ENCODE measurements at places on chromosomes 13 and 19.

DNA sequence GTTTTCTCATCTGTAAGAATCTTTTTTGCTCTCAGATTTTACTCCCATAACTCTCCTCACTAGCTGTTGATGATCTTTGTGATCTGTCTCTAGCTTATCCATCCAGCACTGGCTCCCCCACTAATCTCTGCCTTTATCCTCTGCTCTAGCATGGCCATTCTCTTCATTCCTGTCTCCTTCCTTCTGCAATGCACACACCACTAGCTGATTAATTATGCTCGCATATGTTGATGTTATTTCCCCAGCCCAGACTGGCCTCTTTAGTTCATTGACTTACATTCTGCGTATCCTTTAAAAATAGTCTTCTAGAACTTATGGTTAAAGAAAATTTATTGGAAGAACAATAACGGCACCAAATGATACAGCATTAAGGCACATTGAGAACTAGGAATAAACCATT, 52.5 kb downstream of the DGKH start:
- DNase-seq = peak; percentile 34

DNA sequence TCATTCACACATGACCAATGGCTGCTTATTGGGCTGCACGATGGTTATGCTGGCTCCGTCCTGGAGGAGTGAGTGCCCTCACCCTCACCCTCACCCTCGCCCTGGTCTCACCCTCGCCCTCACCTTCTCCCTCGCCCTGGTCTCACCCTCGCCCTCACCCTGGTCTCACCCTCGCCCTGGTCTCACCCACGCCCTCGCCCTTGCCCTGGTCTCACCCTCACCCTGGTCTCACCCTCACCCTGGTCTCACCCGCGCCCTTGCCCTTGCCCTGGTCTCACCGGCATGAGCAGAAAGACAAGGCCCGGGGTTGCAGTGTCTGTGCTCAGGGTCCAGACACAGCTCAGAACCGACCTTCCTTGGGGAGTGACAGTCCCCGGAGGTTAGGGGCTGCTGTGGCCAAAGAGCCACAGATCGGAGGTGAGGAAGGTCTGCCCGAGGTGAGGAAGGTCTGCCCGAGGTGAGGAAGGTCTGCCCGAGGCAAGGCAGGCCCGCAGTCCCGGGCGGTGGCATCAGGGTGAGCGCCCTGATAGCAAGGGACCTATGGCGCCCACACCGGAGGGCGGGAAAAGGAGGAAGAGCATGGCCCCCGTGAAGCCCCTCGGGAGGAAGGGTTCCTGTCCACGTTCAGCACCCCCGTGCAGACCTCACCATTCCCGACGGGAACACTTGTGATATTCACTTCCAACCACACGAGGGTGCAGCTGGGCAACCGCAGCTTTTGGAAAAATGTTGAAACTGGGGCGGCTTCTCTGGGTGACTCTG, 65.6 kb downstream of the MCF2L start:
- DNase-seq = peak; percentile 52

DNA sequence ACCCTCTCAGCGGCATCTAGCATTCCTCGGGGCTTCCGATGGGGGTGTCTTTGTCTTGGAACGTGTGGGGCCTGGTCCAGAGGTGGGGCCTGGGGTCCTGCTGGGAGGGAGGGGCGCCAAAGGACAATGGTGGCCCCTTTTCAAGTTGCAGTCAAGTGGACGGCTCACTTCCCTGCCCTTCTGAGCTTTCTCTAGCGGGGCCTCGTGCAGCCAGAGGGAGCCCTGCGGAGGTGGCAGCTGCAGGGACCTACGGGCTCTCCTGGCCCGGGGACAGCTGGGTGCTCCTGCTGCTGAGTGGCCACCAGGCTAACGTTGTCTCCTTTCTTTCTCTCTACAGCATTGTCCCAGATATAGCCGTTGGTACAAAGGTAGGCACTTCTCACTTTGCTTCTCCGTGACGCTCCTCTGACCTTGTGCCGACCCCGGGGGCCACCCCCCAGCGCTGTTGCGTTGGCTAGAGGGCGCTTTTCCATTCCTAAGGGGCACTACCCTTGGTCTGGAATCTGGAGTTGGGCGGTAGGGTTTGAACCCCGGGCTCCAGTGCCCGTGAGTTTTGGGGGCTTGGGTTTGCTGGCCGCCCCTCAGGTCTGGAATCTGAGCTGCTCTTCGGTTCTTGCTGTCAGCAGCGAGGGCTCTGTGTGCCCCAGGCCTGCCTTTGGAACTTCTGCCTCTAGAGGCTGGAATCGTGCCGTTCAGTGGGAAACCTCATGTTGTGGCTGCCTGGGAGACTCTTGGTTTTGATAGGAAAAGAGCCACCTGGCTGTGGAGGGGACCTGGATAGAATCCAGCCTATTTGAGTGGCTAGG, 2.0 kb downstream of the PTBP1 start:
- DNase-seq = no peak

DNA sequence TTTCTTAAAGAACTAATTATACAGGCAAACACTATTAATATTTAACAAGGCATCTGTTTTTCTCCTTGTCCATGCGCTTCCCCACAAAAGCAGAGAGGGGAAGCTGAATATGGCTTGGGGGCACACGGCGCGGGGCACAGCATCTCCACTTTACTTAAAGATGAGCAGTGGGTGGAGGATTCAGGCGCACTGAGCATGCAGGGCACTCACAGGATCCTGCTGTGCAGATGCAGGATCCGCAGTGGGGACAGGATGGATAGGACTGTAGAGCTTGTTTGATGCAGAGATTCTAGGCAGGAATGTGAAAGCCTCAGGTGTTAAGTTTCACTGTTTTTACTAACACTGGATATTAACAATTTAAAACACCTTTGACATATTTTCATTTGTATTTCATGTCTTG, 43.3 kb downstream of the ATP11A start:
- DNase-seq = no peak

DNA sequence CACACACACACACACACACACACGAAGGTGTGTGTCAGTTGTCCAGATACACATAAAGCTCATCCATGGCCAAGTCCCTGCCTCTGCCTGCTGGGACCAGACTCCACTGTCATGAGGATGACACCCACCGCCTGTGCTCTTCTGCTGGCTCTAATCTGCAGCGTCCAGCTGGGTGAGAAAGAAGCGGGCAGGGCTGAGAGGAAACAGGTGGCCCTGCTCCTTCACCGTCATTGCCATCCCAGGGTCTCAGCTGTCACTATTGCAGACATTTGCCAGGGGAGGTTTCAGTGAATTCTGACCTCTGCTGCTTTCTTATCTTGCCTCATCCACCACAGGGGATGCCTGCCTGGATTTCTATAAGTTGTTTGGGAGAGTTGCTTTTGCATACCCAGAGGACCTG, 31.4 kb downstream of the SCGB2B2 start:
- DNase-seq = no peak

DNA sequence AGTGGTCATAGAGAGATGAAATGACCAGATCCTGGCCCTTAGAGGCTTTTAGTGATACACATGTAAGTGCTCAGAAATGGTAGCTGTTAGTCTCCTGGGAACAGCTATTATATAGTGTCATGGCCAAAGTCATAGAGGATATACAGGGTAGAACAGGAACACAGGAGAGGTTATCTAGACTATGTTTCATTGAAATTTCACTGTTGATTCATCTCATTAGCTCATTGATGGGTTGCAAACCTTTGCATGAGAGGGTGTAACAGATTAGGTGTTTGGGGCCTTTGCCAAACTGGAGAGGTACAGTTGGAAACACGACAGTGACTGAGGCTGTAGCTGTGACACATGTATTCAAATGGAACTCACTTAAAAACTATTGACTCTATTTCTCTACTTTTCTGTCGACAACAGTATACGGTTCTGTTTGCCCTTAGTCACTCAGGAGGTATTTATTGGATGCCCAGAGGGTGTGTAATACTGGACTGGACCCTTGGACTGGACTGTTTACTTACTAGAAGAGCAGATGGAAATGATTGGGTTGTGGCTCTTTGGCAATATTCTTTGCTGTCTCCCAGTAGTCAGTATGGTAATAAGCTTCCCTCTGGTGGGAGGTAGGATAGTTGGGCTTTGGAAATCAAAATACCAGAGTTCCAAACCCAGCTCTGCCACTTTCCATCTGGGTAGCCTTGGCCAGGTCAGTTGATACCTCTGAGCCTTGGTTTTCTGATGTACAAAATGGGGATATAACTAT, 29.8 kb downstream of the ARHGAP35 start:
- no peak for DNase-seq

DNA sequence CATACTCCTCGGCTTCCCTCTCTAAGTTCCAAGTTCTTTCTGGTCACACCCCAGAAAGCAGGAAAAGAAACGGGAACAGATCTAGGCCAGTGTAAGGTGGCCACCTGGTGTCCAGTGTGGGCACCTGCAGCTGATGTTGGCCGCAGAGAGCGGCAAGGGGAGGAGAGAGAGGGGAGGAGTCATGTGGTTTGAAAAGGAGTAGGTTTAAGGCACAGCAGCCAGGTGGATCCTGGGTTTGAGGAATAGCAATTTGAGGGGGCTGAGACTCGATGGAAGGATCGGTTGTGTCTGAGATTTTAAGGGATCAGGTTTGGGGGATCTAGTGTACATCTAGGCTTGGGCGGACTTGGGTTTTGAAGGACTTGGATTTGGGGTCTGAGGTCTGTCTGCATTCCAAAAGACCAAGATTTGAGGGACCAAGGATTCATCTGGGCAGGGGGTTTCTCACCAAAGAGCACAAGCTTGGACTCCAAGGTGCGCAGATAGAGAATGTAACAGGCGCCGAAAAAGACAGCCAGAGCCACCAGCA, 1.2 kb downstream of the RABAC1 start:
- peak; percentile 79 for DNase-seq

- no peak for DNase-seq
Observed at GRCh38 chr19:33677745-33678426, 56.1 kb downstream of the CHST8 start.

- peak; percentile 59 for DNase-seq
Observed at GRCh38 chr13:109256866-109257760, 529.3 kb downstream of the IRS2 start.

DNA sequence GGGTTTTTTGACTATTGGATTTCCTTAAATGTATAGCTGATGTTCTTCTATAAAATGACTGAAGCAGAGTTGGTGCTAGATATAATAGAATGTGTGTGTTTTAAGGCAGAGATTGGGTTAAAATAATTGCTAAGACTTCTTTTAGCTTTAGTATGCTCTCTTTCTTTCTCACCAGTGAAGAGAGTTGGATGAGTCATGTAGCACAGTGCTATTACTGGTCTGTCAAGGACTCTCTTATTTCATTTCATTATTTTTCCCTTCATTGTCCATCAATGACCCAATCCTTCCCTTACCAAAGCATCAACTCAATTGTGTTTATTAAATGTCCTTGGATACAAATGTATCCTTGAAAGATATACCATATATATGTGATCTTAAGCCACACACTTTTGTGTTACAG, 268.9 kb downstream of the IRS2 start:
- no peak for DNase-seq

- no peak for DNase-seq
Observed at GRCh38 chr19:11448923-11449554, 13.6 kb downstream of the PRKCSH start.

DNA sequence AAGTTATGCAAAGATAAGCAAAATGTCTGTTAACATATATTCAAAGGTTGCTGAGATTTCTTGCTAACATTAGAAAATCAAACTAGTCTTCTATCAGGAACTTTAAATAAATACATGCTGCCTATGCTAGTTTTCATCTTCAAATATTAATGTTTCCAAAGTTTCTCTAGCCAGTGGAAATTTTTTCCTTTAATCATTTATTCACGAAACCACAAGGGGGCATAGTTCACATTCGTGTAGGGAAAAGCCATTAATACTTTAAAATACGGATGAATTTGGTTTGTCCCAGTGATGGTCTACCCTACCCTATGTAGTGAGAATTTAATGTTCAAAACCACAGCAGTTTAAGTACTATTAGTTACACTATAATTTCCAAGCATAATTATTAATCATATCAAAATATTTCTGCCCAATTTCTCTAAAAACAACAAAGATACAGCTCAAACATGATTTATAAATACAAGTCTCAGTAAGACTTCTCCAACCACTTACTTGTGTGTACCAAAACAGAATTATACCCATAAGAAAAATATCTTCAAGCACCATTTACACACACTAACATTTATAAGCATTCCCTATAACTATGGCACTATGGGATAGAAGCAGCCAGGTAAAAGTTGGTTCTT, 16.2 kb downstream of the NUFIP1 start:
- peak; percentile 56 for DNase-seq

GRCh38 chr13:98144027-98144741, 1.3 kb downstream of the FARP1 start:
- DNase-seq = peak; percentile 42

DNA sequence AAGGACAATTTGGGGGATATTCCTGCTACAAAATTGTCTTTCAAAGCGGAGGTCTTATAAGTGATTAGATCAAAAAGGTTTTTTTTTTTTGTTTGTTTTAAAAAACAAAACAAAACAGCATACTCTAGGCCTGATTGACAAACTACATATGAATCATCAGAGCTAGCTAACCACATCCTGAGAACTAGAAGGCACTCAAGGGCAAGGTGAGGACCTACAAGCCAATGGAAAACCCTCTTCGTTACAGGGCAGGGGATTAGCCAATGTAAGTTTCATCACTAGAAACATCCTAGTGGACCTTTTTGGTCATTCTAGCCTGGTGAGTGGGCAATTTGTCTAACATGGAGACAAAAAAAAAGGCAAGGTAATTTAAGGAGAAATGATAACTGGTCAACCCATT, 428.6 kb downstream of the RFC3 start:
- no peak for DNase-seq

DNA sequence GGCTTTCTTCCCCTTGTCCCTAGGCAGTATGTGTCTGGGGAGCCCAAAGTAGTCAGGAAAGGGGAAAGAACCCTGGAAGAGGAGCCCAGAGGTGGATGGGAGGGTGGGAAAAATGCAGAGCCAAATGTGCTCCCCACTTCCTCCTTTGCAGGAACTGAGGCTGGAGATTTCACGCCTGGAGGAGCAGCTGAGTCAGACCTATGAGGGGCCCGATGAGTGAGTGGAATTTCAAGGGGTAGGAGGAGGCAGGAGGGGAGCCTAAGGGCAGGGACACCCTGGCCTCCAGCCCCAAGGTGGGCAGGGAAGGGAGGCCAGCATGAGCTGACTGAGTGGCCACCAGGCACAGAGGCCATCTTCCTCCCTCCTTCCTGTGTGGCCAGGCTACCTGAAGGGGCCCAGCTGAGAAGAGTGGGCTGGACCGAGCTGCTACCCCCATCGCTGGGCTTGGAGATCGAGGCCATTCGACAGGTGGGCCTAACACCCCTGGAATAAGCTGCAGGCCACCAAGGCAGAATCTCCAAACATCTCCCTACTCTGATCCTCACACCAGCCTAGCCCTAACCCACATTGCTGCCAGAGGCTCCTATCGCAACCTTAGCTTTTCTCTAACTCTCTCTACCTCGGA, 14.3 kb downstream of the PTH2 start:
- DNase-seq = no peak

- no peak for DNase-seq
Observed at GRCh38 chr13:80010286-80010831, 330.6 kb downstream of the SPRY2 start.

GRCh38 chr13:90999401-90999800, 348.1 kb upstream of the MIR17HG start:
- no peak for DNase-seq

- peak; percentile 83 for DNase-seq
Observed at GRCh38 chr13:59750860-59751259, 412.9 kb downstream of the DIAPH3 start.

GRCh38 chr19:56350416-56351045, 35.9 kb upstream of the ZSCAN5A start:
- DNase-seq = peak; percentile 54
